Cardiac septum (tissue), 1 donor: ENCODE measurements at places on chromosomes 3 and 15. TPM values are rescaled to one million over a fixed set of nuclear protein-coding genes. Genes with fewer than 3 reads are reported as not detected.

DNA sequence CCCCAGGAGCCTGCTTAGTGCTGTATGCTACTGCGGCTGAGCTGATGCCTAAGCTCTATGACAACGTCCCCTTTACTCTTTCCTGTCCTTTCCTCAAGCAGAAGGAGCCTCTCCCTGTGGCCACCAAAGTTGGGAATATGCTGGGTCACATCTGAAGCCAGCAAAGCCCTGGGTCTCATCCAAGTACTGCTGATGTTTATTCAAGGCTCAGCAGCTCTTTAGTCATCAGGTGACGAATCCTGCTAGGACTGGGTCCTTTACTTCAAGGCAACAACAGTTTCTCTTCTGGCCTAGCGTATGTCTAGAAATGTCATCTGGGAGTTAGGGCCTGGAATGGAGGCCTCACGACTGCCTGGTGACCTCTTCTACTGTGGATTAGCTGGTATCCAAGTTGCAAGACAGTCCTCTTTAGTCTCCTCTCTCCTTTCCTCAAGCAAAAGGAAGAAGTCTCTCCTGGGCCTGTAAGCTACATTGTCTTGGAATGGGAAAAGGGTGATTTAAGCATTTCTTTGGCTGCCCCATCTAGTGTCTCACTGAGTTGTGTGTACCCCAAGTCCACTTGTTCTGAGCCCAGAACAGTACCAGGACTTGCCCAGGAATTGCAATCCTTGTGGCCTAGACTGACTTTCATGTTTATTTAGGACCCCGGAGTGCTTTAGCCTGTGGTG lies 63.9 kb downstream of the TNFAIP8L3 start:
- no peak for DNase-seq

DNA sequence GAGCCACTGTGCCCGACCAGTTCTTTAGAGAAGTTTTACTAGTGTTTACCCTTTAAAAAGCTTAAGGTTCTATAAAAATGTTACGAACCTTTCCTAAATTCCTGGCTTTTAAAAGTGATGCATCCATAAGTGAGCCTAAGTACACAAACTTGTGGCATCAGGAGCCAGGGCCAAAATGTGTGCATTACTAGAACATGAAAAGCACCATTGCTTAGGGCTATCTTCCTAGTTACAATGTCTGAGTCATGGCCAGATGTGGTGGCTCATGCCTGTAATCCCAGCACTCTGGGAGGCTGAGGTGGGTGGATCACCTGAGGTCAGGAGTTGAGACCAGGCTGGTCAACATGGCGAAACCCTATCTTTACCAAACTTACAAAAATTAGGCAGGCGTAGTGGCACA lies 39.9 kb downstream of the LEO1 start:
- DNase-seq: no peak

DNA sequence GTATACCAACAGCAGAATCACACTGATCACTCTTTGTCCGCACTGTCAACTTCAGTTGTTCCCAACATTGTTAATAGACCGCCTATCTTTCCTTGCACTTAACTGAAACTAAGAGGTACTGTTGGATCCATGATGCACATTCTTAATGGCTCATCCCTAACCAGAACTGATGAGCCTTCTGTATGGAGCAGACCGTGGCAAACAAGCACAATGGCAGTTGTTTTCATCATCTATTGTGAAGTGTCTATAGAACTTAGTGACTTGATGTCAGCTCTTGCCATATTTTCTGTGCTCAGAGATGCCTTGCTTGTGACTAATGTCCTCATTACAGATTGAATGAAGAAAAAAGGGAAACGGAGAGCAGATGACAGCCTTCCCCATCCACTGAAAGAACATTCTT lies 347.4 kb downstream of the NLGN1 start:
- DNase-seq: no peak

DNA sequence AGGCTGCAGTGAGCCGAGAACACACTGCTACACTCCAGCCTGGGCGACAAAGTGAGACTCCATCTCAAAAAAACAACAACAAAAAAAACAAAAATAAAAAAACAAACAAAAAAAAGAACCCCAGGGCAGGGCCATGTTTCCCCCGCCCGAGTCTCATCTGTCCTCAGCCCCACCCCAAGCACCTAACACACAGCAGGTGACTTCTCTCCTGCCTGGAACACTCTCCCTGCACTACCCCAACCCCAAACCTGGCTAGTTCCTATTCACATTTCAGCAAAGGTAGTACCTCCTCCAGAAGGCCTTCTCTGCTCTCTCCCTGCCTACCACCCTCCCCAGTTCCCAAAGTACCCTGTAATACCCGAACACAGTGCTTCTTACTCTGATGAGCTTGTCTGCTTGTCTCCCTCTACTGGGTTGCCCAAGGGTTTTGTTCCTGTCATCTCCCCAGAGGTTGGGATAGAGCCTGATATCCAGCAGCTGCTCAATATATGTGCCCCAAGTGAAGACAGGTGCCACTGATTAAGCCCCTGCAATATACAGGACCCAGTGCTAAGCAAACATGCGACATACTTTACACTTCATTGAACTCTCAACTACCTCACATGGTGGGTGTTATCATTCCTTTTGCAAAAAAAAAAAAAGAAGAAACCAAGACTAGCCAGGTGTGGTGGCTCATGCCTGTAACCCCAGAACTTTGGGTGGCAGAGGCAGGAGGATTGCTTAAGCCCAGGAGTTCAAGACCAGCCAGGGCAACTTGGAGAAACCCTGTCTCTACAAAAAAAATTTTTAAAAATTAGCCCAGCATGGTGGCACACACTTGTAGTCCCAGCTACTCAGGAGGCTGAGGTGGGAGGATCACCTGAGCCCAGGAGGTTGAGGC lies 103.6 kb downstream of the DAPK2 start:
- no peak for DNase-seq

DNA sequence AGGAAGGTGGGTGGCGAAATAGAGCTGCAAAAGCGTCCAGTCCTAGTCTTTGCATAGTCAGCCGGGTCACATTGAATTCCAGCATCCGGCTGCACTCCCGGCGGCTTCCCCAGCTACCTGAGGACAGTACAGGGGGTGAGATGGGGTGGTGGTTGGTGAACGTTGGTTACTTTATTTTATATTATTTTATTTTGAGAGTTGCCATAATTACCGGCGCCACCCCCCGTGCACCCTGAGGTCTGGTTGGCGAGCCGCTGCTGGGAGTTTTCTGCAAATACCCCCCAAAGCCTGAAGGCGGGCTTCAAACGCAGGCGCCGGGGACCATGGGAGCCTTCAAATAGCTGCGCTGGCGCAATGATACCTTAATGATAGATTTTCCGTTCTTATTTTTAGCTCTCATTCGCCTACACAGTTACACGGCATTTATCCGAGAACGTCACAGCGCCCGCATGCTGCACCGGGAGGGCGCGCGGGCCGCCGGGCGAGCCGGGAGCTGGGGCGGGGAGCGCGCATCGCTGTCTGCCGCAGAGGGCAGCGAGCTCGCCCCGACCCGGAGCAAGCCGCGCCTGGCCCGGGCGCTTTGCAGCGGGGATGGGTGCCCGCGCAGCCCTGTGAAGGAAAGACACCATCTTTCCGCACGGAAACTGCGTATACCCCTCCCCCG lies 756 bp upstream of the RASGRF1 start:
- peak; percentile 50 for DNase-seq

DNA sequence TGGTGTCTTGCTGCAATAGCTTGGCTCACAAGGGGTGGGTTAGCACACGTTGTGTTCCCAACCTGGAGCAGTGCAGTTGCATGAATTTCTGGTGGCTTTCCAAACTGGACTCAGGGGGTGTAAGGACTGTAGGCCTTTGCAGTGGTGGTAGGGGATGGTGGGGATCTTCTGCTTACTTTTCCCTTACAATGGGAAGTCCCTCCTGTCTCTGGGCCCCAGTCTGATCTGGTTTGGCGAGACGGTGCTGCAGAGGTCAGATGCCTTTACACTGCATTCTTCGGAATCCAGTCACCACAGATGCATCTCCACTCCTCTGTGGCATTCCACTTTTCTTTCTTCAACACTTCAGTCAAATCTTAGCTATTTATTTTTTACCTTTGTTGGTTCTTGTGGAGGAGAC lies 132.1 kb downstream of the DOCK3 start:
- no peak for DNase-seq

- no peak for DNase-seq
Observed at GRCh38 chr3:66479532-66479947, 21.3 kb downstream of the LRIG1 start.

DNA sequence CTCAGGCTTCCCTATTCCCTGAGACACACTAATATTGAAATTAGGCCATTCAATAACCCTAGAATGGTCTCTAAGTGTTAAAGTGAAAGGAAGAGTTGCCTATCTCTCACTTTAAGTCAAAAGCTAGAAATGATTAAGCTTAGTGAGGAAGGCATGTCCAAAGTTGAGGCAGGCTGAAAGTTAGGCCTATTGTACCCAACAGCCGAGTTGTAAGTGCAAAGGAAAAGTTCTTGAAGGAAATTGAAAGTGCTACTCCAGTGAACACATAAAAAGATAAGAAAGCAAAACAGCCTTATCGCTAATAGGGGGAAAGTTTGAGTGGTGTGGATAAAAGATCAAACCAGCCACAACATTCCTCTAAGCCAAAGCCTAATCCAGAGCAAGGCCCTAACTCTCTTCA lies 117.9 kb upstream of the SPATA12 start:
- DNase-seq: no peak

- no peak for DNase-seq
Observed at GRCh38 chr3:155981669-155982068, 111.2 kb downstream of the GMPS start.

DNA sequence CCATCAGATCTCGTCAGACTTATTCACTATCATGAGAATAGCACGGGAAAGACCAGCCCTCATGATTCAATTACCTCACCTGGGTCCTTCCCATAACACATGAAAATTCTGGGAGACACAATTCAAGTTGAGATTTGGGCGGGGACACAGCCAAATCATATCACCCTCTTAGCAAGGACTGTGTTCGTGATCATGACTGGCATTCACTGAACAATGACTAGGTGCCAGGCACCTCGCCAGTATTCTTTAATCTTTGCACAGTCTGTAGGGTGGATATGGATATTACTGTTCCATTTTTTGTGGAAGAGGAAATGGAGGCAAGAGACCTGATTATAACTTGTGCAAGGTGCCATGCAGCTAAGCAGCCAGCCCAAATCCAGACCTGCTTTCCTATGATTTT lies 77.5 kb downstream of the IGF1R start:
- no peak for DNase-seq

DNA sequence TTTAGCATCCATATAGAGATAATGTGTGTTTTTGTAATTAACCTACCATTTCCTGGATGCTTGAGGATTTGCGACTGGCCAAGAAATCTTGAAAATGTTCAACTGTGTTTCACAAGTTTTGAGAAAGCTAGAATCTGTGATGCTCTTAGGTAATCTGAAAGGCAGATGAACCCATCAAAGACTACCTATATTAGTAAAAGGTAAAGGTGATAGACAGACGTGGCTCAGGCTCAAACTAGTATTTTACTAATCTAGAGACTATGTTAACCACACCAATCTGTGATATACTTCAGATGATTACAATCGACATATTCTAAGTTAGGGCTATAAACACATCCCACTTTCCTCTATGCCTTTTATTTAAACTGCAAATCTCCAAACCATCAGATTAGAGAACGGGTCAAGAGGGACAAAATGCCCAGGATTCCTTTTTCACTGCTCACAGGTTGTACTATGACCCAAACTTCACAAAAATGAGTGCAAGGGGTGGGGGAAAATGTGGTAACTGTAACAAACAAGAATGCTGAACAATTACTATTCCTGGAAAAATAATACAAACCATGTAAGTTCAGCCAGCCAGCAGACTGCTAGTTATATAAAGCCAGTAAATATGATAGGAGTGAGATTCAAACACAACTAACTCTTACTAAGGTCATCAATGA lies 295.1 kb downstream of the FOXP1 start:
- no peak for DNase-seq

DNA sequence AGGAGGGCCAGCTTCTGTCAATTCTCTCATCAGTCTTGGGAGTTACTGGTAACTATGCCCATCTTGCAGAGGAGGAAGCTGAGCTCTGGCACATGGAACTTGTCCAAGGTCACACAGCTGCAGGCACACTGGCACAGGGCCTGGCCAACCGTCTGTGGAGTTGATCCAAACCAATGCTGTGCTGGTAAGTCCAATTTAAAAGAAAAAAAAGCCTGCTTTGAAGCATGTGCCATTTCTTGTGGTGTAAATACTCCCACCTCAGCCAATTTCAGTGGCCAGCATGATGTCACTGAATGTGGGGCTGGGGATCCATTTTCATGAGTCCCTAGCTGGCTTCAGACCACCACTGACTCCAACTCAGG lies 83.4 kb downstream of the CHSY1 start:
- DNase-seq: no peak

DNA sequence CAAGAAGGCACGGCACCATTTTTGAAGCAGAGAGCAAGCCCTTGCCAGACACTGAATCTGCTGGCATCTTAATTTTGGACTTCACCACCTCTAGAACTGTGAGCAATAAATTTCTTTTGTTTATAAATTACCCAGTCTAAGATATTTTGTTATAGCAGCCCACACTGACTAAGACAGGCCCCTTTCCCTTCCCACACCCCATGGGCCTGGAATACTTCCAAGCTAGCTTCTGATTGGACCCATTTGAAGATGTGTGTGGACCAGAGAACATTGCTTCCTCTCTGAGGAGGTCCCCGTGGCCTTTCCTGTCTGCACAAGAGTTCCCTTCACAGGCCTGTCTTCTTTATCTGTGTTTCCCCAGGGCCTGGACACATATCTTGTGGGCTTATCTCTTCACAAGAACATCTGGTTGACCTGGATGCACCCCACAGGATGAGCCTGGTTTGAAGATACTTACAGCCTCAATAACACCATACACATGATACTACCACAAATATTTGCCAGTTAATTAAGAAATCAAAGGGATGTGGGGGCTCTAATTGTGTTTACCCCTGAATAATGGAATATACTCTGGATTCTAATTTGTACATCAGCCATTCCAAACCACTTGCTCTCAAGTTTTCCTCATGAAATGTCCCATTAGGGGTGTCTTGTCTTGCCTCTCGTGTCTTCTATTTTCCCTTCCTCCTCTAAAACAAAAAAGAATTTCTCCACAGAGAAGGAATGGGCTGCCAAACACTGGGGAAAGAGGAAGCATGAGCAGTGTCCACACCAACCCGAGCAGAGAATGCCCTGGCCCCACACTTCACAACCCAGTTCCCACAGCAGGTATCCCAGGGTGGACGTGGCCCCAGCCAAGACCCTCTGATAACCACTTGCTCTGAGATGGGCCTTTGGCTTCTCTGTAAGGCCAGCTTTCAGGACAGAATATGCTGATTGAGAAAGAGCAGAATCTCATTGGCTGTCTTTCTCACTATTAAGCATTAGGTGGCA lies 42.5 kb downstream of the GLB1 start:
- no peak for DNase-seq

GRCh38 chr15:93467337-93467736 lies 378.3 kb upstream of the RGMA start:
- DNase-seq: no peak

SAMD7 gene
- not detected for total RNA-seq

MCTP2 gene
- 1.5 TPM for total RNA-seq

CASR gene
- total RNA-seq: not detected

LCTL gene
- total RNA-seq: not detected

CSPG5 gene
- total RNA-seq: 0.32 TPM

TOPBP1 gene
- 11.0 TPM for total RNA-seq

SERINC4 gene
- total RNA-seq: 0.43 TPM

CHRNA5 gene
- 2.0 TPM for total RNA-seq

GPR87 gene
- not detected for total RNA-seq

ZBBX gene
- 0.78 TPM for total RNA-seq

CPA3 gene
- total RNA-seq: 1.9 TPM

SLC22A14 gene
- total RNA-seq: 0.24 TPM

CNTN3 gene
- total RNA-seq: 1.3 TPM

SLC28A2 gene
- not detected for total RNA-seq

TAGLN3 gene
- total RNA-seq: 0.46 TPM

GOLGA8T gene
- total RNA-seq: 1.6 TPM
